CD4-positive, alpha-beta T cell treated with Interferon alpha-2 for 1 hour (primary cell): ENCODE measurements at places on chromosomes 12 and 14.

- DNase-seq: no peak
These were observed 174.9 kb upstream of the FAR2 start for GRCh38 chr12:28974166-28974565.

DNA sequence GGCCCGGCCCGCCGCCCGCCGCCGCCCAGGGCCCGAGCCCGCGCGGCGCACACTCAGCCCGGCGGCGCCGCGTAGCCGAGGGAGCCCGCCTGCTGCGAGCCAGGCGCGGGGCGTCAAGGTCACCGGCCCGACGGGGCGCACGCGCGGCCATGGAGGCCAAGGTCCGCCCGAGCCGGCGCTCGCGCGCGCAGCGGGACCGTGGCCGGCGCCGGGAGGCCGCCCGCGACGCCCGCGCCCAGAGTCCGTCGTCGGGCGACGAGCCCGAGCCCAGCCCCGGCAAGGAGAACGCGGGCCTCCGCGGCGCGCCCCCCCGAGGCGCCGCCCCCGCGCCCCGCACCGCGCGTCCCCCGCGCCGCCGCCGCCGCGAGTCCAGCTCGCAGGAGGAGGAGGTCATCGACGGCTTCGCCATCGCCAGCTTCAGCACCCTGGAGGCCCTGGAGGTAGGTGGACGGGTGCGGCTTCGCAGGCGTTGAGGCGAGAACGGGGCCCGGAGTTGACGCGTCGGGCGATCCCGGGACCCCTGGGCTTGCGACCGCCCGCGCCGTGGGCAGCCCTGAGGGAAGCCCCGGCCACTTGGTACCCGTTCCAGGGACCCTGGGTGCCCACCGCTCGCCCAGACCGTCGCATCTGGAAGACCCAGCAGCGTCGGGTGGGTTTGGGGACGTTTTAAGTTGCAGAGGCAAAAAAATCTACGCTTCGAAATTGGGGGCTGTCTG lies 629 bp downstream of the FBRSL1 start:
- DNase-seq: peak; percentile 16

GRCh38 chr12:84624601-84625000 lies 288.0 kb downstream of the SLC6A15 start:
- DNase-seq: no peak

DNA sequence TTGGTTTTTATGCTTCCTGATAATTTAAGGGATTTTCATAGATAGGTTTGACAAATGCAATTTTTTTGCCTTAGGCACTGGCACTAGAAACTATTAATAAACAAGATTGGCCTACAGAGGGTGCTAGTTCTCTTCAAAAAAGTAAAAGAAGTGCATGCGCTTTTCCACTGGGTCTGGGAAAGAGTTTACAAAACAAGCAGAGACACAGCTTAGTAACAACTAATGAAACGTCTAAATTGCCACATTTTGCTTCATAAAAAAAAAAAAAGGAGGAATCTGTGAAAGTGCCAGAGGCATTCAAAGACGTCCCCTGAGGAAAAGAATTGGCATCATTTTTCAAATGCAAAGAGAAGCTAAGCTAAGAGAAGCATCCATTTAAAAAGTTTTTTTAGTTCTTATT lies 58.3 kb upstream of the EEA1 start:
- DNase-seq: peak; percentile 71

DNA sequence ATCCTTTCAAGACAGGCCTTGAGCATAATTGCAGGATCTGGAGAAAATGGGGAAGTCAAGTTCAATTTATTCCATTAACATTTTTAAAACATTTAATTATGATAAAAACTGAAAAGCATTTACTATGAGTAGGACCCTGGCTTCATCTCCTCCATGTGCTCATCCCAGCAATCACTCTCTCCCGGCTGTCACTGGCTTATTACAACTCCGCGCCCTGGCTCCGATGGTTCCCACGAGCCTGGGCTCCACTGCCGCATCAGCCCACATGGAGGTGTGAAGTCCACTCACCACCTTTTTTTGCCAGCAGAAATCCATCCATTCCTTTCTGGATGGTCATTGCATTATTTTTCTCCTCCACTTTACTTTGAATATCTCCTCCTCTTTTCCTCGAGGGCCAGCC lies 194.4 kb downstream of the EMP1 start:
- DNase-seq: no peak

GRCh38 chr12:12486661-12487240 lies 75.9 kb downstream of the DUSP16 start:
- DNase-seq: no peak

DNA sequence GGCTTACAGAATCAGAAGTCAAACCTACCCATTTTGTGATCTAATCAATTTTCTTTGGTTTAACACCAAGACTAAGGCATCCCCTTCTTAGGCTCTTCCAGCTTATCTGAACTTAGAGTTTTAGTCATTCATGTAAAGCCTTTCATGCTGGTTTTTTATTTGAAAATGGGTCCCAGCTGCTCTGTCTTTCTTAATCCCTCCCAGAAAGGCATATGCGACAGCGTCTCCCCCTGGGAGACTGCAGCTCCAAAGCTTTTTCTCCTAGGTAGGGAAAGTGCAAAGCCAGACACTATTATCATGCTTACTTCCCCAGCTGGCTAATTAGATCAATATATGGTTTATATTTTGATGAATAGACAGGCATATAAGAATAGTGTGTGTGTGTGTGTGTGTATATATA lies 96.6 kb upstream of the E2F7 start:
- no peak for DNase-seq

DNA sequence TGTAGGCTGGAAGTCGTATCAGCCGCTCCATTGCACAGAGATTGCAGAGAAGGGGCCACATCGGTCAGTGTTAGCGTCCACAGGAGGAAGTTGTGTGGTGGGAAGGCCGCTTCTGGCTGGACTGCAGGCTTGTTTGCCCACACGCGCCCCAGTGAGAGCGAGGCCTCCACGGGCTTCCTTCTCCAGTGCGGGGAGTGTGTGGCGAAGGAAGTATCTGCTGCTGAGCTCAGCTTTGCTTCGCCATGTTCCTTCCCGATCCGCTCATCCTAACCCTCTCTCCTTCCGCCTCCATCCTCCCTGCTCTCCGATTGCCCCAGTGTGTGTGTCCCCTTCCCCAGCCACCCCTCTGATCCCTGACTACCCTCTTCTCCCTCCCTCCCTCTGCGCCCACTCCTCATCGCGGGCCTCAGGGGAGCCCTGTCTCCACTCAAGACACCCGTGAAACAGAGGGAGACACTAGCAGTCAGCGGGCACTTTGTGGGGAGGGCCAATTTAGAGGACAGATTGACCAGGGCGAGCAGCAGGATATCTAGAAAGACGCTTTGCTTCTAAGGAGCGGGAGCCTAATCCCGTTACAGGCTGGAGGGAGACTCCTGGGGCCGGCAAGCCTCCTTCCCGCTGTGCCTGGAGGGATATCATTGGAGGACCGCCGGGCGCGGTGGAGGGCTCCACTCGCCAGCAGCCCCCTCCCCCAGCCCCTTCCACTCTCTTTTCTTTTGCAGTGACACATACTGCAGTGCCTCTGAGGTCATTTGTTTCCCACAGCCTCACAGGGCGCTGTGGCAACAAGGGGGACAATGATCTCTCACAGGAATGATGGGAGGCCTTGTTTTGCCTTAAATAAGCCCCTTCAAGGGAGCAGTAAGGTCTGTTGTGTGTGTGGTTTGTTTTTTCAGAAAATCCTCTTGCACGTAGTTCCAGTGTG lies 428.8 kb downstream of the ZFP36L1 start:
- DNase-seq: no peak

DNA sequence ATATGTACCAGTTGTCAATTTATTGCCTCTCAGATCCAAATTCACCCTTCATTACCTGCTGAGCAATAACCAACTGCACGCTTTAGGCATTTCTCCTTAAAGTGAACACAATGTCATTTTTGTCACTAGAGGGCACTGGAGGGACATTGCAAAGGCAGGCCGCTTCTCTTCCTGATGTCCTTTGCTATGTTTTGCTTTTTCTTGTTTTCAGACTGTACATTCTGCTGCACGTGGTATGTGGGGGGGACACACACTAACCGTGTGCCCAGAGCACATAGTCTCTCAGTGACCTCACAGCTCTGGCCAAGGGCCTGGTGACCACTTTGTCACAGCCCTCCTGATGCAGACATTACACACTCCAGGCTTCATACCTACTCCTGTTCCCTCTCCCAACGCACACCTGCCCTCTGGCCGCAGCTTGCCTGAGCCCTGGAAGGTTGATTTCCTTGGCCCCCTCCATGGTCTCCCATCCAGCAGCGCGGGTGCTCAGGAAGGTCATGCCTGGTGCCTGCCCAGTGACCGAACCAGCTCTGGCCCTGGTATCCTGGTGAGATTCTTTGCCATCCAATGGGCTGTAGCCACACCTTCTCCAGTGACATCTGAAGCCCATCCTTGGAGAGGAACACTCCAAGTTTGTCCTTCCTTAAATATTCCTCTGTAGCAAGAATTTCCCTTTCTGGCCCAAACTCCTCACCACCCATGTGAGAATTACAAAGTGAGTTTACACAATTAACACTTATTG lies 39.9 kb downstream of the MYO1H start:
- no peak for DNase-seq

DNA sequence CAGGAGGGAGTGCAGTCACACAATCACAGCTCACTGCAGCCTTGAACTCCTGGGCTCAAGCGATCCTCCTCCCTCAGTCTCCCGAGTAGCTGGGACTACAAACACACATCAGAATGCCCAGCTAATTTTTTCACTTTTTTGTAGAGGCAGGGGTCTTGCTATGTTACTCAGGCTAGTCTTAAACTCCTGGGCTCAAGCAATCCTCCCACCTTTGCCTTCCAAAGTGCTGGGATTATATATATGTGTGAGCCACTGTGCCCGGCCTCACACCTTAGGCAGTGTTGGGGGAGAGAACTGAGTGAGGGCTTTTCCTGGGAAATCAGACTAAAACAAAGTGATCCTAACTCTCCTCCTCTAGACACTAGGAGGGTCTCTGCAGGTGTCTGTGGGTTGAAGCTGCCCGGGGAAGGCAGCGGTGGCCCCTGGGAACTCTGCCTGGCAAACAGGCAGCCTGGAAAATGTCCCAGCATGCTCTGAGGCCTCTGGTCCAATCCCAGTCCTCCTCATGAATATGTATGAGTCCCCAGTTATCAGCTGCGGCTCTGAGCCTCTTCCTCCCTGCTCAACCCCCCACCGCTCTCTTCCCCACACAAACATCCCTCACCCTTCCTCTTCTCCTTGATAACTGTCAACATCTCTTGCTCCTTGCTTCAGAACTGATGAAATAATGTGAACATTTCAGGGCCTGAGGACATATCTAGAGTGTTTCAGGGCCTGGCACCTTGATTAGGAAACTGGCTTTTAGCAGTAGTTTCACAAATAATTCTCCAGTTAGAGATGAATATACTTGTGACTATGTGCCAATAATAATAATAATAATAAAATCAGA lies 7.9 kb upstream of the NAA25 start:
- peak; percentile 15 for DNase-seq

DNA sequence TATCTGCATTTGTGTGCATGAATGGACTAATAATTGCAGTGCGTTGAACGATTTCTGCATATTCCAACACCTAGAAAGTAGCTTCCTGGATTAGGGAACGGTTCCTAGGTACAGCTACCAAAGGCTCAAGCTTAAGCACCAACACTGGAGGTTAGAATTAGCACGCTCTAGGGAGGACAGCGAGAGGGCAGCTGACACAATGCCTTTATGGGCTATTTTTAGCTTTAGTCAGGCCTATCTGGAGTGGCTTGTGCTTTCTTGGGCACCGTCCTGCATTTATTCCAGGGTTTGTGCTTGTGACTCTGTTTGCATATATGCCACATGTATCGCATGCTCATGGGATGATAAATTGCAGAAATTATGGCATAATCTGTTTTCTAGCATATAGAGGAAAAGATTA lies 13.7 kb downstream of the ETV6 start:
- DNase-seq: no peak

DNA sequence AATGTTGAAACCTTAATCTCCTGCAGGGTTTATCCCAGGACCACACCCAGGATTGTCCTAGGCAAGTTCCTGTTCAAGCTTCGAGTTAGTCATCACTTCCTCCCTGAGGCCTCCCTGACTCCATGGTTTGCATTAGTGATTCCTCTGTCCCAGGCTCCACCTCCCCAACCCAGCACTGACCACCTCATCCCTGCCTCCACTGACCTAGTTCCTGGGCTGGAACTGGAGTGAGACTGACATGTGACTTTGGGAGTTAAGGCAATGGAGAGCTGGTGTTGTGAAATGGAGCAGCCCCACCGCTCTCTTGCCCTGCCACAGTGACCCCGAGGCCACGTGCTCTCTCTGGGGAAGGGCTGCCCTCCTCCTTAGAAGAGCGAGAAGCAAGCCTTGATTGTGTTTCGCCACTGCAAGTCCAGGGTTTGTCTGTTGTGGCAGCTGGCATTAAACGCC lies 15.8 kb upstream of the DTX1 start:
- no peak for DNase-seq

- no peak for DNase-seq
These were observed 7.8 kb downstream of the KLRK1 start for GRCh38 chr12:10381928-10382628.

GRCh38 chr12:77131977-77132490 lies 66.7 kb upstream of the E2F7 start:
- no peak for DNase-seq

- DNase-seq: no peak
These were observed 11.1 kb upstream of the CLMN start for GRCh38 chr14:95330591-95331370.

DNA sequence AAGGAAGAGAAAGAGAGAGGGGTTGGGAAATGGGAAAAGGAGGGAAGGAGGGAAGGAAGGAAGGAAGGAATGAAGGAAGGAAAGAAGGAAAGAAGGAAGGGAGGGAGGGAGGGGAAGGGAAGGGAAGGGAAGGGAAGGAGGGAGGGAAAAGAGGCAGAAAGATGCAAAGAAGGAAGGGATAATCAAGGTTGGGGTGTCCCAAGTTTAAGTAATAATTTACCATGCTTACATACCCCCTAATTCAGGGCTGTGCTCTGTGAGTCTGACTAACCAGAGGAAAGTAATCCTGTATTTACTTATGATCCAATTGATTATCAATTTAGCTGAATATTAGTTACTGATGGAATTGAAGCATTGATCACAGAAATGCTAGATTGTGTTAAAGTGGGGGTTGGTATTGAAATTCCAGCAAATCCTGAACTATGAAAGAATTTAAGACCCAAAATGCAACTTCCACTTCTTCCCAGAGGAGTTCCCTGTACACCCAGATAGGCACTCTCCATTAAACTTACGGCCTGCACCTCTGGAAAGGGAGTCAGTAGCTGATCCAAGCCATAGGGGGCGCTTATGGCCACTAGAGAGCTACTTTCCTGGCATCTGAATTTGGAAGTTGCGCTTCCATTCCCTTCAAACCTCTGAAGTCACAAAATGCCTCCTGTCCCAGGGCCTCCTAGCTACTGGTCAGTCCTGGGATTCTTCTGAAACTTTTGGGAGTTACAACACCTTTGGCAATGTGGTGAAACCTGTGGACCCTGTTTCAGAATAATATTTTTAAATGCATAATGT lies 162.7 kb upstream of the PWP1 start:
- DNase-seq: no peak

DNA sequence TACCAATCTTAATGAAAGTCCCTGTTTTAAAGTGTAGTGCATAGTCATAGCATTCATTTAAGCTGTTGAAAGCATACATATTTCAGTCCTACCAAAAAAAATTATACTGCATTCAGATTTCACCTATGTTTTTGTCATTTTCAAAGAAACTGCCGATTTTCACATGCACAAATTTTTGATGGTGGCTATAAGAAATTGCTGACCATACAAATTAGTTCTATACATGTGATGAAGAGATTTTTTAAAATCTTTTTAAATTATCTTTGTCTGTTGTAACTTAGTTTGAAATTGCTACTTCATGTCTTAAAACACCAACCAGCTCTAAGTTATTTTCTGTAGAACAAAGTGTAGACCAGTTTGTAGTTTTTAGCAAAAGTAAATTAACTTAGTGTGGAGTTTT lies 3.5 kb upstream of the GTF2A1 start:
- DNase-seq: no peak

- no peak for DNase-seq
These were observed 753 bp downstream of the RPH3A start for GRCh38 chr12:112792301-112792700.
